Stimulated activated CD8-positive, alpha-beta memory T cell treated with anti-CD3 and anti-CD28 coated beads, Interleukin-7, amount 100 ng/mL, for 48 hours (primary cell): ENCODE measurements at places on chromosomes 7 and 10.

DNA sequence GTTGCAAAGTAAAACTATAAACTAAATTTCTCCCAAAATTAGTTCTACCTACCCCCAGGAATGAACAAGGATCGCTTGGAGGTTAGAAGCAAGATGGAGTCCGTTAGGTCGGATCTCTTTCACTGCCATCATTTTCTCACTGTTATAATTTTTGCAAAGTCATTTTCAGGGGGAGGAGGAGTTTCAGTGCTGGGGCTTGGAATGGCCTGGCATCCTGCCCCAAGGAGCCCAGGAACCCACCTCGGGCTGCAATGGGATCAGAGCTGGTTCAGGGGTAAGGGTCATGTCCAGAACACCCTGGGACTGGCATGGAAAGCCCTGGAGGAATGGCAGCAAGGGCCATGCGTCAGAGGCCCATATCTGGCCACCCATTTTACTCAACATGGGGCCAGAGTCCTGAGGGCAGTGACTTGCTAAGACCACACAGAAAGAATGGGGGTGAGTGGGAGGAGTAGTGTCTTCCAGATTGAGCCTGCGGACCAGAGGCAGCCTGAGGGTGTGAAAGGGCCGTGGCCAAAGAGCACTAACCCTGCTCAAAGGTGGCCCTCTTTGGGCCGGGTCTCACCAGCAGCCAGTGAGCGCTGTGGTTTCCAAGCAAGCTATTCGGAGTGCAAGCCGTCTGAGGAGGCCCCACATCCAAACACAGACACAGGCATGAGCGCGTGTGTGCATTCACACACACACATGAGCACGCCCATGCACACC is 31.8 kb downstream of the GPRIN2 start:
- DNase-seq = no peak

GRCh38 chr7:117667456-117667855 is 187.6 kb downstream of the CFTR start:
- DNase-seq = no peak

GRCh38 chr10:9766762-9767161 is 1250.9 kb upstream of the CELF2 start:
- no peak for DNase-seq

- DNase-seq = no peak
Observed at GRCh38 chr10:116771101-116771958, 29.0 kb upstream of the HSPA12A start.

- DNase-seq = no peak
Observed at GRCh38 chr10:90222372-90222771, 521.0 kb downstream of the KIF20B start.

DNA sequence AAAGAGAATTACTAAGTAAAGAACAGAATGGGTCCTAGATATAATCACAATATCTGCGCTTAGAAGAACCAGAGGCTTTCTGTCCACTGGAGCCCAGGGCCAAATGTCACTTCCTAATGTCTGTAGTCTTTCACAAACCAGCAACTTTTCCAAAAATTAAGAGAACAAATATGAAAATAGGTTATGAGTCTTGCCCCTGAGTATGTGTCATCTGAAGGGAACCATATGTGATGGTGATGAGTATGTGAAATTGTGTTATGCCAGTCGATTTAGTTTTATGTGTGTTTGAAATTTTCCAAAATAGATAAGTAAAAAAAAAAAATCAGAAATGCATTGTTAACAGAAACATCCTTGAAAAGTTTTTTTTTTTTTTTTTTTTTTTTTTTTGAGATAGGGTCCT is 15.4 kb upstream of the HTR5A start:
- DNase-seq = no peak

GRCh38 chr7:126026421-126027088 is 1096.9 kb upstream of the POT1 start:
- no peak for DNase-seq

DNA sequence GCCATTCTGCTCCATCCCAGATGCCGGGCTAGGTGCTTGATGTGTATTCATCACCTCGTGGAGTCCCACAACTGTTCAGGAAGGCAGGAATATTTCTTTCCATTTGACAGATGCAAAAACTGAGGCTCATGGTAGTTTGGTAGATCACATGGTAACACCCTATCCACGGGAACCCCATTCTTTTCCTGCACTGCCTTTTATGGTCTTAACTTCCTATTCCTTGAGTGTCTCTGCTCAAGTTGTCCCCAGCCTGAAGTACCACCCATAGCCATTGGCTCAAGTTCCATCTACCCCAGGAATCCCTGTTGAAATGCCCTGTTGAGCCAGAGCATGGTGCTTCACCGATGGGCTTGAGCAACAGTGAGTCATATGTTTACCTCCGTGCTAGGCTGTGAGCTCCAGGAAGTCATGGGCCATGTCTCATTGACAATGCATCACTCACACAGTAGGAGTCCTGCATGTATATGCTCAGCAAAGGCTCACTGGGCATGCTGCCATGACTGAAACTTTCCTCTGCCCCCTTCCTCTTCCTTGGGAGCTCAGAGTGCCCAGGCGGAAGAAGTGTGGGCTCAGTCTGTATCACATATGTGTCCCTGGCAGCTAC is 71.7 kb upstream of the ADAM12 start:
- DNase-seq = no peak

DNA sequence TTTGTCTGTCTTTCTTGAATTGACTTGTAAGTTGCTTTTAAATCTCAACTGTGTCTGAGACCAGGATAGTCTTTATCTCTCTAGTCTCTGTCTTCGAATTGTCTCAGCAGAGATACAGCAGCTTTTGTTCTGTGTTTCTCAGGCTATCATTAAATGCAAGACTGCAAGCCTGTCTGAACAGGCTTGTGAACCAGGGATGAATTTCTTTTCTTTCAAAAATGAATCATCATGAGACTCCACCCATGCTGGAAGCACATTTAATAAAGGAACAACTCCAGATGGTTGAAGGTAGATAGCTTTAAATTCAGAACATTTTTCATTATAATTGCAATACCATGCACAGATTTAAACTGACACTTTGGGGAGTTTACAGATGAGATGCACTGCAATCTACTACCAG is 155.9 kb downstream of the SEC23IP start:
- DNase-seq = no peak

GRCh38 chr7:906776-907157 is 30.4 kb downstream of the GET4 start:
- DNase-seq = no peak

- DNase-seq = no peak
Observed at GRCh38 chr7:17498230-17498629, 199.8 kb downstream of the AHR start.

DNA sequence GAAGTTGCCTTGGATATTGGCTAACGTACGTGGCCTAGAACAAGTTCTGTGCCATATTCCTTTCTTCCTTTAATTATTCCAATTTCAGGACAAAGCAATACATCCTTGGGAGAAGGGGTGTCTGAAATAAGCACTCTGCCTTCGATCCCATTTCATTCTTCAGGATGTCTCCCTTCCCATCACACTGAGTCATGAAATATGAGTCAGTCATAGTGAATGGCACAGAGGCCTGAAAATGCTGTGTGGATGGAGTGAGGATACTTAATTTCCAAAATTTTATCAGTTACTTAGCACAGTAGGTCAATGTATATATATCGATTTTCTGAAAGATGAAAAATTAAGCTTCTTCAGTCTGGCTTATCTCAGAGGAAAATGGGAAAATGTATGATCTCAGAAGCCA is 19.5 kb downstream of the EVX1 start:
- DNase-seq = no peak

- DNase-seq = no peak
Observed at GRCh38 chr7:1576521-1577253, 6.9 kb upstream of the PSMG3 start.

DNA sequence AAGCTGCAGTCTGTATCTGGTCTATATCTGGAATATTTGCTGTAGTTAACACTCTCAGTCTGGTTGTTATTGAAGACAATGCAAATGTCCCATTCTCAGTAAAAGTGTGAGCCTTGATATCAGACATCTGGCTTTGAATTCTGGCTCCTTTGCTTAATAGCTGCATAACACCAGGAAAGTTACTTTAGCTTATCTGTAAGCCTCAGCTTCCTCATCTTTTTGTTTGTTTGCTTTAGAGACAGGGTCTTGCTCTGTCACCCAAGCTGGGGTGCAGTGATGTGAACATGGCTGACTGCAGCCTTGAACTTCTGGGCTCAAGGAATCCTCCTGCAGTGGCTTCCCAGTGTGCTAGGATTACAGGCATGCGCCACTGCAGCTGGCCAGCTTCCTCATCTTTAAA is 41.3 kb downstream of the CNNM2 start:
- DNase-seq = no peak

GRCh38 chr7:17940951-17941431 is 697 bp upstream of the SNX13 start:
- DNase-seq = no peak

DNA sequence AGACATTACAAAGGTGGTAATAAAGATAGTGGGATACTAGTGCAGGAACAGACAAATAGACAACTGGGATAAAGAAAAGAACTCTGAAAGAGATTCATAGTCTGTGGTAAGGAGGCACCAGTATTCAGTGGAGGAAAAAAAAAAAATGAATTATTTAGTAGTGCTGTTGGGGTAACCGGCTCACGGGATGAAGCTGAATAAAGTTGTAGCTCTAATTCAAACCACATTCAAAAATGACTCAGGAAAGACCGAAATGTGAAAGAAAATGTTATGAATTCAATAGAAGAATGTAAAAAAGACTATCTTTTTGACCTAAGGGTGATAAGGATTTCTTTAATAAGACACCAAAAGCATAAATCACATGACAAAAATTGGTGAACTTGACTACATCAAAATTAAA is 83.1 kb upstream of the HABP2 start:
- DNase-seq = no peak

- no peak for DNase-seq
Observed at GRCh38 chr7:82559193-82559805, 115.7 kb upstream of the CACNA2D1 start.

DNA sequence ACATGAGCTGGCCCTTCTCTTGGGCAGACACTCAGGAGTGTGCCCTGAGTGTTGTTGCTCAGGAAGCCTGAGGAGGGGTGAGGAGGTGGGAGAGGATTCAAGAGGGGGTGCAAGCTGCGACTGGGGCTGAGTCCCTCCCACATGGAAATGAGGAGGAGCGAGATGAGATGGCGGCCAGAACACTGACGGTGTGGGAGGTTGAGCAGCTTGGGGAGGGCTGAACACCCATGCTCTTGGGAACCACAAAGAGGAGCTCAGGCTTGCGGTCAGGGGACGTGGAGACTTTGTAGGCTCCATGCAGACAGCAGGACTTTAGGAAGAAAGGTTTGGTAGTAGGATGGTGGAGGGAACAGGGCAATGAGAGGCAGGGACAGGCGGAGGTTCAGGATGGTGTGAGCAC is 163.2 kb upstream of the SHH start:
- no peak for DNase-seq

DNA sequence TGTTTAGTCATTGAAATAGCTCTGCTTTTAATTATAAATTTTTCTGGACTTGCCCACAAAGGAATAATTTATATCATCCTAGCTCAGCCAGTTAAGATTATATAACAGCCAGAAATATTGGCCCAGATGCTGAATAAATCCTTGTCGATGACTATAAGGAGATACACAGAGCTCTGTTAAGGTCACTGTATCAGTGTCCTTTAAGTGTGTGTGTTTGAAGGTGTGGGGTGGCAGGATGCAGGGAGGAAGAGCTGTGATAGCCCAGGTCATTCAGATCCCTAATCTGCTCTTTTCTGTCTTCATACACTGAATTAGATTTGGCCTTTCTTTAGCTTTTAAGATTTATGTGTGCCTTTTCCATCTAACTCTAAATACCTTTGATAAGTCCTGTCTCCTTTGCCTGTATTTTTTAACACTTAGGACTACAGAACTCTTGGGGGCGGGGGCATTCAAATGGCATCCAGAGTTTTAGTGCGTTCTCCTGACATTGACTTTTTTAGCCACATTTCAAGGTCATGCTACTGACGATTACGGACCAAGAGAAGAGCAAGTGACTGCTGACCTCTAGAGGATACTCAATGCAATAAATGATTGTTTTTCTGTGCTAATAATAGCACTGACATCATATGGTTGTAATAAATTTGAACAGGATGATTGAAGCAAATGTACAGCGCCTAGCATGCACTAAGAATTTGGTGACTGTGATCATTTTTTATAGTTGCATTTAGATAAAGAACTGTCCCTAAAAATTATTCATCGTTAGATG is 172.3 kb downstream of the CACNB2 start:
- no peak for DNase-seq

DNA sequence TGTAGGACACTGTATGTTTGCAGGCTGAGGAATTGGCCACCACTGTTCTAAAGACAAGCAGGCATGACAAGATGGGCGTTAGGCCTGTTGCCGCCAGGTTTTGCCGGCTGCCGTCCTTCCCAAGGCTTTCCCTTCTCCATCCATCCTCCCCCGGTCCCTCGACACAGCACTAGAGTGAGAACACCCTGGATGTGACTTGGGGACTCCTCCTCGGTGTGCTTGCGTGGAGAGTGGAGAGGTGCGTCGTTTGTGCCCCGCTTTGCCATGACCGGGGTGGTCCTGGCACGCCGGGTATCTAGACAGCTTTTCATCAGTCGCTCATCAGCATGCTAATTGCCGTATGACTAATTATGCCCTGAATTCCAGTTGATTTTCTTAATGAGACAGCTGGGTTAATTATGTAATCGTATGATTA is 206.6 kb upstream of the SH2B2 start:
- no peak for DNase-seq

- no peak for DNase-seq
Observed at GRCh38 chr10:107767185-107767584, 602.7 kb upstream of the SORCS1 start.

DNA sequence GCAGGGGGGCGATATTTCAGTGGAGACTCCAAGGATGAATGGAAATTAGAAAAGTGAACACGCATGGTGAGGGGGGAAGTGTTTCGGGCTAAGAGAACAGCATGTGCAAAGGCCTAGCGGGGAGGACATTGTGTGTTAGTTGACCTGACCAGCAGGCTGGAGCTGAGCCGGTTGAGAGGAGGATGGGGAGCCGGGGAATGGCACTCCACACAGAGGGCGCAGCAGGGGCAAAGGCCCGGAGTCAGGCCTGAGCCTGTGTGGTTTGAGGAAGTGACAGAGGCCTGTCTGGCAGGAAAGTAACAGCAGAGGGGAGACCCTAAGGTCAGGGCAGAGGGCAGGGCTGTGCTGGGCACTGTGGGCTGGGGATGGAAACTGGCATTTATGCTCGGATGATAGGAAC is 83.2 kb upstream of the ZNF479 start:
- no peak for DNase-seq

GRCh38 chr10:36538953-36539586 is 586.3 kb upstream of the ANKRD30A start:
- DNase-seq = no peak

- DNase-seq = no peak
Observed at GRCh38 chr10:48444266-48444665, 137.8 kb downstream of the MAPK8 start.

GRCh38 chr7:146366938-146367337 is 250.3 kb downstream of the CNTNAP2 start:
- DNase-seq = no peak
